ENCODE measurements at places on chromosomes 11 and 22.

DNA sequence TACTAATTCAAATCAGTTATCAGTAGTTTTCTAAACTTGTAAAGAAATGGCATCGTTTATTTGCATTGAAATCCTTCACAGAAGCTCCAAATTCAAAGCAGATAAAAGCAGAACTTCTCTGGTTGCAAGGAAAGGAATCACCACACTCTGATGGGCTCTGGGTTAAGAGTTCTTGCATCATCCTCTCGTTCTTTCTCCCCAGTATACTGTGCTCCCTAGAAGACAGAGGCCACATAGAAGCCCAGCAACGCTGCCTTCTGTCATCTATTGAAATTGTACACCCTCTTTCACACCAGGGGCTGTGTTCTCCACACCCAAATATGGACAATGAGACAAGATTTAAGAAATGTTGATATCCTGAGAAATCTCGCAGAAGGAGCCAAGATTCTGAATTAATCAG is 29.3 kb downstream of the FAT3 start:
- no peak for DNase-seq

- DNase-seq, result no peak
Observed at GRCh38 chr22:37943136-37943824, 10.1 kb downstream of the C22orf23 start.

DNA sequence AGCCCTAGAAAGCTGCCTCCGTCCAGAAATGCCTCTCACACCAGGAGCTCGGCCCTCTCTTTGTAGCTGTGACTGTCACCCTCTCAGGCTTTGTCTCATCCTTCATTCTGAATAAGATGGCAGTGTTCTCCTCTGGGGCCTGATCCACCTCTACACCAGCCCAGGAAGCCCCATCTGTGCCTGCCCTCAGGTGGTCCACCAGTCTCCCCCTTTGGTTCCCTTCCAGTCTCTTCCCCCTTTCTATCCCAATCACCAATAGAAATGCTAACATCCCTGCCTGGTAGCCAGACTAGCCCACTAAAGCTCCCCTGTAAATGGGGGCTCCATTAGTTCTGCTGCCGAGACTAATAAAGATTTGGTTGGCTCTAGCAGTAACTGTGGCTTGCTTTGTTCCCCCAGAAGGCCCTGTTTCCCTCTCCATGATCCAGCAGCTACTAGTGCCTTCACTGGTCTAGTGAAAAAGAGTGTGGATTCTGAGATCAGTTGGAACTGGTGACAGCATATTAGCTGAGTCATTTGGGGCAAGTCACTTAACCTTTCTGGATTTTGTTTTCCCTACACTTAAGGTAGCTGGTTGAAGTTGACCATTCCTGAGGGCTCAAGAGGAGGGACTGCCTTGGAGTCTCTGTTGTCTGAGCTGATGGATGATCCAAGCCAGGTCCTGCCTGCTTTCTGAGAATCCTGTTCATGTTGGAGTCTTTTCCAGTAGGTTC is 16.2 kb downstream of the PLEKHB1 start:
- no peak for DNase-seq

- peak; percentile 37 for DNase-seq
Observed at GRCh38 chr11:134759274-134759673, 347.2 kb upstream of the B3GAT1 start.

DNA sequence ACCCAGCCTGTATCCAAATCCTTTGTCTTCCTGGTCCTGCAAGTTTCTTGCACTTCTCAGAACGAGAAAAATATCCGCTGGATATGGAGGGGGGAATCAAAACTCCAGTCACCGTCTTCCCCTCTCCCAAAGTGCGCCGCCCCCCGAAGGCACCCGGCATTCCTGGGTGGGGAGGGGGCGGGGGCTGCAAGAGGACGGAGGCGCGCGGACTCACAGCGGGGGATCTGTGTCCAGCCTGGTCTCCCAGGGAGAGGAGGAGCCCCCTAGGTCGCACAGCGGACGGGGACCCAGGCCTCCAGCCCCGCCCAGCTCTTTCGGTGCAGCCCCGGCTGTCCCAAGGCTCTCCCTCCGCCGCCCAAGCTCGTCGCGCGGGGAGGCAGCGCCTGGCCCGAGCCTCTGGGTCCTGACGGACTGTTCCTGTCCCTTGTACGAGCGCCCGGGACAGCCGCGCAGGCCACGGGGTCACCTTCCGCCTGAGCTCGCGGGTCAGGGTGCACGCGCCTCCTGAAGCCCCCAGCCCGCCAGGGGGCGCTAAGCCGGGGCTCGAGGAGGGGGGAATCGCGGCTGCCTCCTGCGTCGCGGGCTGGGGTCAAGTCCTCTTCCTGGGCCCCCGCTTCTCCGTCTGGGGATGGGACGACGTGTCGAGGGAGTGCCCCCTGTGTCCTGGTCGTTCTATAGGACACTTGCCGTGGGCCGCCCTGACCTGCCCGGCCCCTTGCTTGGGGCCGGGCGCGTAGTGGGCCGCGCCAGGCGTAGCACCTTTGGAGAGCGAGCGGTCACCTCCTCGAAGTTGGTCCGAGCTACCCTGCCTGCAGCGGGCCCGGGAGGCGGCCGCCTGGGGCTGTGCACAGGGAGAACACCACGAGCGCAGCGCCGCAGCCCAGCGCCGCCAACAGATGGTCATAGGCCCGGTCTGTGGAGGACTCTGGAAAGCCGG is 2.4 kb upstream of the WNT11 start:
- peak; percentile 88 for DNase-seq

DNA sequence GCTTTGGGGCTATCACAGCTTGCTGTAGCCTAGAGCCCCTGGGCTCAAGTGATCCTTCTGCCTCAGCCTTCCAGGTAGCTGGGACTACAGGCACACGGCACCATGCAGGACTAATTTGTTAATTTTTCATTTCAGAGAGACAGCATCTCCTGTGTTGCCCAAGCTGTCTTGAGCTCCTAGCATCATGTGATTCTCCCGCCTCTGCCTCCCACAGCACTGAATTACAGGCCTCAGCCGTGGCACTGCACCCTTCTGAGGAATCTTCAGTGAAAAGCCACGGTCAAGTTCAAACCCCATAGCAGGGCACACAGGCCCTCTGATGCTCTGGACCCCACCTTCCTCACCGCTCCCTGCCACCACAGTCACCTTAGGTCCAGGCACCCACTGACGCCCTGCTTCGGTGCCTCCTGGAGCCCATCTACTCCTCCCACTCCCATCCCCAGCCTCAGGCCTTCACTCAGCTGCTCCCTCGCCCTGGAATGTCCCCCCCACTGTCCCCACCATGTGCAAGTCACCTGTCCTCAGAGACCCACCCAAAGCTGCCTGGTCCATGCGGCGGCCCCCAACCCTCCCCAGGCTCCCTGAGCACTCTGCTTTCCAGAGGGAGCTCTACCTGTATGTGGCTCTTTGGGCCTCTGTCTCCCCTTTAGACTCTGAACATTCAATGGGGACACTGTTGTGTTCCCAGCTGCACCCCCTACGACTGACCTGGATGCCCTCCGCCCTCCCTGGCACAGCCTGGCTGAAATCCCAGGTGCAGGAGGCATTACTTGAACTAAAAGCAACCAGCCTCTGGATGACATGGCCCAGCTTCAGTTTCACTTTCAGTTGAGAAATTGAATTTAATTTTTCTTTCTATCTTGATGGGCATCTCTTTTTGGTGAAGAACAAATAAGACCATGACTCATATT is 1.6 kb downstream of the APOL2 start:
- DNase-seq, result no peak

- no peak for DNase-seq
Observed at GRCh38 chr11:96279018-96279895, 63.7 kb downstream of the MAML2 start.

GRCh38 chr22:43853328-43853931 is 8.9 kb downstream of the SULT4A1 start:
- no peak for DNase-seq

DNA sequence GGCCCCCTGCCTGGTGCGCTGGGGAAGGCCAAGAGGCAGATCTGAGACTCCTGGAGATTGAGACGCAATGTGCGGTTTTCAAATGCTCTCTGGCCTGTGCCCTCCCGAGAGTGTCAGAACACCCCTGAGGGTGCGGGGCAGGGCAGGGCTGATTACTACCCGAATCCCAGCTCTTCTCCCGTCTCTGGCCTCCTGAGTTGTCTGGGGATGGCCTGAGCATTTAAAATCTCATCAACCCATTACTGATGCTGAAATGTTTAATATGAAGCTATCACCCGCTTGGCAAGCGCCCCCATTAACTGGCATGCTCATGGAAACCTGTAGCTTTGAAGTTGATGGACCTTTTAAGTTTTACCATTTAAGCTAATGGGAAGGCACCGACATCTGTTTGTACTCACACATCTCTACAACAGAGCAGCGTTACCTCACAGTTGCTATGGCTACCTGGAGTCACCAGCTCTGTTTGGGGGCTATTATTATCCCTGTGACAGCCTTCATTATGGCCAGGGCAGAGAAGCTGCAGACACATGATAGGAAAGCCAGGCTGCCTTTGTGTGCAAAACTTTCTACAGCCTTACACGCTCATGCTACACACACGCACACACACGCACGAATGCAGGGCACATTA is 3.6 kb upstream of the MB start:
- no peak for DNase-seq

GRCh38 chr11:116376547-116376946 is 396.2 kb downstream of the BUD13 start:
- no peak for DNase-seq

GRCh38 chr11:20360650-20361049 is 2.9 kb upstream of the HTATIP2 start:
- DNase-seq, result no peak

DNA sequence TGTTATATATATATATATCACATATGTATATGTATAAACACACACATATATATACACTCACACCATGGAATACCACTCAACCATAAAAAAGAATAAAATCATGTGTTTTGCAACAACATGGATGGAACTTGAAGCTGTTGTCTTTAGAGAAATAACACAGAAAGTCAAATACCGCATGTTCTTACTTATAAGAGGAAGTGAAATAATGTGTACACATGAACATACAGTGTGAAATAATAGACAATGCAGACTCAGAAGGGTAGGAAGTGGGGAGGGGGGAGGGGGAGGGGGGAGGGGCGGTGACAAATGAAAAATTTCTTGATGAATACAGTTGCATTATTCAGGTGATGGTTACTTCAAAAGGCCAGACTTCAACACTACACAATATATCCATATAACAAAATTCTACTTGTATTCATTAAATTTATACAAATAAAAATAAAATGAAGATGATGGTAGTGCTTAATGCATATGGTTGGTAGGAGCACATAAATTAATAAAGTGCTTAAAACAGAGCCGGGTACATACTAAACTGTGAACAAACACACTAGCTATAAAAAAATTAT is 5.8 kb upstream of the OR5B2 start:
- no peak for DNase-seq

GRCh38 chr11:134610116-134610910 is 198.3 kb upstream of the B3GAT1 start:
- DNase-seq, result no peak

GRCh38 chr11:62242021-62242420 is at the start of gene SCGB1D2:
Gene SCGB1D2 (plus strand): TSS chr11:62242239. CDS start chr11:62242308, 69 bp downstream.
- peak; percentile 53 for DNase-seq

GRCh38 chr11:114773541-114774338 is 95.4 kb downstream of the NXPE2 start:
- DNase-seq, result no peak

DNA sequence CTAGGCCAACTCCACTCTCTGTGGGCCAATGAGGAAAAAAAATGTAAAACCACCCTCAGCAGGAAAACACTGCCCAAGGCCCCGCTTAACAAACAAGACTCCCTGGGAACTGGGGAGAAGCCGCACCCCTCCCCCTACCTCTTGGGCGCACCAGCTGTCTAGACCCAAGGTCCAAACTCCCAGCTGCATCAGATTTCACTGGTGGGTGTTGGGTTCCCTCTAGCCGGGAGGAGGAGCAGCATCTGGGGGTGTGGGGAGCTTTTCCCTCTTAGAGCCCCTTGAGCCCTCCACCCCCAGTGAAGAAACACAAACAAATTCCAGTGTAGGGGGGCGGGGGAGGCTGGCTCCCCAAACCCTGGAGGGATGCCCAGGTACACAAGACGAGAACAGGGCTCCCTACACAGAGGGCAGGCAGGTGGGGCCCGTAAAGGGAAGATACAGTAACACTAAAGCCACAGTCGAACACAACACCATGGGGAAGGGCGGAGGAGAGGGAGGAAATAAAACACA is 64.9 kb downstream of the NECTIN1 start:
- peak; percentile 88 for DNase-seq

GRCh38 chr22:35329114-35329847 is 29.6 kb downstream of the TOM1 start:
- no peak for DNase-seq

DNA sequence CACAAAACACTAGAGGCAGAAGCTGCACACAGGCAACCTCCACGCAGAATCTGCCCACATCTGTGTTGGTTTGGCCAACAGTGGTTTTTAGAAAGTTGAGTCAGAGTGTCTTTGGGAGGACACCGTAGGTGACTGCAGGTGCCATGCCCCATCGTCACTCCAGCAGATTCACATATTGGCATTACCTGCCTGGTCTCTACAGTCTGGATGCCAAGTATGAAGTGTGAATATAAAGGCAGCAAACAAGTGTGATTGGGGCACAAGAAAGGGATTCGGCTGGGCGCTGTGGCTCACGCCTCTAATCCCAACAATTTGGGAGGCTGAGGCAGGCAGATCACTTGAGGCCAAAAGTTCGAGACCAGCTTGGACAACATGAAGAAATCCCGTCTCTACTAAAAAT is 11.0 kb upstream of the FXYD2 start:
- no peak for DNase-seq

DNA sequence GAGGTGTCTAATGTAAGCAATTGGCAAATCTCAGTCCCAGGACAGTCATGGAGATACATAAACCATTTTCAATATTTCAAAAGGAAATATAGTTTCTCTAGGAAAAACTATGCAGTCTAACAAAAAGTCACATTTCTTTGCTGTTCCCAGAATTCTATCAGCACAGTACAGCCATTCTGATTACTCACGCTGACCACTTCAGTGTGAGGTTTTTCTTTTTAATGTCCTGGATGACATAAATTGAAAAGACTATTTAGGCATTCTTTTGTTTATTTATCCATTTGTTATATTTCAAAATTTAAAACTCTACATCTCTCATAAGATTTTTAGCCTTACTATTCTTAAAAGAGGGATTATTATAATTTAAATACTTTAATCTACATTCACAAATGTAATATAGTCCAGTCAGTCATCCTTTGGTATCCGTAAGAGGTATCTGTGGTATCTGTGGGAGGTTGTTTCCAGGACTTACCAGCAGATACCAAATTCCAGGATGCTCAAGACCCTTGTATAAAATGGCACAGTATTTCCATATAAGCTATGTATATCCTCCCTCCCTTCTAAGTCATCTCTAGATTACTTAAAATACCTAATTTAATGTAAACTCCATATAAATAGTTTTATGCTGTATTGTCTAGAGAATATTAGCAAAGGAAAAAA is 331.1 kb upstream of the PITPNB start:
- DNase-seq, result no peak

GRCh38 chr11:102757823-102758549 is 22.4 kb downstream of the MMP10 start:
- DNase-seq, result no peak

GRCh38 chr11:43947003-43947500 is 4.6 kb downstream of the C11orf96 start:
- peak; percentile 6 for DNase-seq

- peak; percentile 28 for DNase-seq
Observed at GRCh38 chr22:42430528-42431125, 1.6 kb downstream of the NFAM1 start.

Data from body of pancreas (tissue), 4 donors.